HS-5 (cell line): ENCODE measurements at places on chromosomes 3 and 15.

DNA sequence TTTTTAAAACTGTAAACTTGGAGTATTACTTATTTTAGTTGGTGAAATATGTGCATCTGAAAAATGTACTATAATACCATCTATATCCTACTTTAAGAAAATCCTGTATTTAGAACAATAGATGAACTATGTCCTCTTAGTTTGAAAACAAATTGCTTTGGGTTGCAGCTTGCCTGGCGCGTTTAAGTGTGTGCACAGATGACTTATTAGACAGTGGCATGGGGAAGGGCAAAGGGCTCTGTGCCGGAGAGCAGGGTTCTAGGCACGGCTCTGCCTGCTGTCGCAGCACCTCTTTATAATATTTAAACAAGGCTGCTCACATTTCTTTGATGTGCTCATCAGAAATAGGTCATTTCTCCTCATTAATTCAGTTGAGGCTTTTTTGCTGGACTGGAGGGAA lies 10.0 kb downstream of the PXK start:
- DNase-seq = no peak

DNA sequence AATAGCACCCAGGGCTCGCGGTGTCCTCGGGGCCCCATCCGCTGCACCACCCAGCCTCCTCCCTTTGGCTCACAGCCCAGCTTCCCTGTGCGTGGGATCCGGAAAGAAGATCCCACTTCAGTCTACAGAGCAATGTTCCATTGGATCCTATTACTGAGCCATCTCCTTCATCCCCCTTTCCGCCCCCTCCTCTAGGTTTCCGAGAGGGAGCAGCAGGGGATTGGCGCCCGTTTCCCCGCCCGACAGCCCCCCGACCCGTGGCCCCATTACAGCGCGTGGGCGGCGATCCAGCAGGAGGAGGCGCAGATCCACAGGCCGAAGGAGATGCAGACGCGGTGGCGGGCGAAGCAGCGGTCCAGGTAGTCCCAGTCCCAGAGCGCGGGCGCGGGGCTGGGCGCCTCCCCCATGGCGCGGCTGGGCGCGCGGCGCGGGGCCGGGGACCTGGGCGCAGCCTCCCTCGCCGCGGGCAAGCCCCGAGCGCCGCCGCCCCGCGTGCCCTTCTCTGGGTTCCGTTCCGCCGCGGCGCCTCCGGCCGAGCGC lies 340 bp downstream of the TMEM44 start:
- no peak for DNase-seq

DNA sequence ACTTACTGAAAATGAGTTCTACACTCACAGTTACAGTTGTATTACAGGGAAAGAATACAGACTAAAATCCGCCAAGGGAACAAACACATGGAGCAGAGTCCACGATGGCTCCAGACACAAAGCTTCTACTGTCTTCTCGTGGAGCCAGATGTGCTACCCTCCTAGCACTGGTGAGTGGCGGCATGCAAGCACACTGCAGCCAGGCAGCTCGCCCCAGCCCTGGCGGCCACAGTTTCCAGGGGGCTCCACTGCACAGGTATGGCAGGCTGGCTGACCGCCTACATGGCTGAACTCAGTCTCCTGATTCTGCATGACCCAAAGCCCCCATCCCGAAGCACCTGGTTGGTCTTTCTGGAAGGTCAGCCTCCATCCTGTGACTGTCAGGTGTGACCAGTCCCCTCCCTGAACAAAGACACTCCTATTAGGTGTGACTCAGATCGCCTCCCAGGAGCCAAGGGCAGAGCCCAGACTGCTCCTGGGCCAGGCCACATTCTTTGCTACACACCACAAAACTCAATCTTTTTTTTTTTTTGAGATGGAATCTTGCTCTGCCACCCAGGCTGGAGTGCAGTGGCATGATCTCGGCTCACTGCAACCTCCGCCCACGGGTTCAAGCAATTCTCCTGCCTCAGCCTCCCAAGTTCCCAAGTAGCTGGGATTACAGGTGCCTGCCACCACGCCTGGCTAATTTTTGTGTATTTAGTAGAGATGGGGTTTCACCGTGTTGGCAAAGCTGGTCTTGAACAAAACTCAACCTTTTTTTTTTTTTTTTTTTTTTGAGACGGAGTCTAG lies 51.5 kb downstream of the CFAP92 start:
- no peak for DNase-seq

GRCh38 chr3:159950156-159950898 lies 38.3 kb upstream of the IL12A start:
- no peak for DNase-seq

GRCh38 chr3:30693470-30694120 lies 87.2 kb downstream of the TGFBR2 start:
- peak; percentile 35 for DNase-seq

DNA sequence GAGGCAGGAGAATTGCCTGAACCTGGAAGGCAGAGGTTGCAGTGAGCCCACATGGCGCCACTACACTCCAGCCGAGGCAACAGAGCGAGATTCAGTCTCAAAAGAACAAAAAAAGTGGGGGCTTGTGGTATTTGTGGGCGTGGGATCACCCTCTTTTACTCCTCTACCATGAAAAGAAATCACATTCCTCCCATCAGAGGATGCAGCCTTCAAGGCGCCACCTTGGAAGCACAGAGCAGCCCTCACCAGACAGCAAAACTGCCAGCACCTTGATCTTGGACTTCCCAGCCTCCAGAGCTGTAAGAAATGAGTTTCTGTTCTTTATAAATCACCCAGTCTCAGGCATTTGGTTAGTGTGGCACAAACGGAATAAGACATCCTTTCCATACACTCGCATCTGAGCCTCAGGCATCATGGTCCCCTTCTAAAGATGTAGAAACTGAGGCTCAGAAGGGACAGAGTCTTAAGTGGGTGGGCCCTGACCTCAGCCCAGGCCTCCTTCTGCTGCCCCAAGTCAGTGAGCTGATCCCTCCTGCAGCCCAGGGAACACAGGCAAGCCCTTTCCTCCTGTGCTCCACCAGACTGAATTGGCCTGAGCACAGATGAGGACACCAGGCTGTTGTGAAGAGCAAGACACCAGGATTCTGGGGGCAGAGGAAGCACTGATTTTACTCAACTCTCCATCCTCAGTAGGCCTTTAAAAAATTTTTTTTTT lies 201.7 kb upstream of the LINGO1 start:
- no peak for DNase-seq

DNA sequence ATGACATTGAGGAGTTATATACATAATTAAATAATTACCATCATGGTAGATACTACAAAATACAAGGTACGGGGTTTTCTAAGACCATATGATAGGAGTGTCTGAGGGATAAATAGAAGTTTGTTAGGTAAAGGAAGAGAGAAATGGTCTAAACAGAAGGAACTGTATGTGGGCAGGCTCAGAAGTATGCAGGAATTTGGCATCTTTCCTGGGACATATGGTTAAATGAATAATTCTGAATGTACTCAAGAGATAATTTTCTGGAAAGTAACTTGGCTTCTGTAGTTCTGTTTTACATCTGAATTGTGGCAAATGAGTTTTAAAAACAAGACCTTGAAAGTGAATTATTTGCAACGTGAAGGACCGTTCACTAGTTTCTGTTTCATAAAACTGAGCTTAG lies 17.5 kb downstream of the LMCD1 start:
- no peak for DNase-seq

DNA sequence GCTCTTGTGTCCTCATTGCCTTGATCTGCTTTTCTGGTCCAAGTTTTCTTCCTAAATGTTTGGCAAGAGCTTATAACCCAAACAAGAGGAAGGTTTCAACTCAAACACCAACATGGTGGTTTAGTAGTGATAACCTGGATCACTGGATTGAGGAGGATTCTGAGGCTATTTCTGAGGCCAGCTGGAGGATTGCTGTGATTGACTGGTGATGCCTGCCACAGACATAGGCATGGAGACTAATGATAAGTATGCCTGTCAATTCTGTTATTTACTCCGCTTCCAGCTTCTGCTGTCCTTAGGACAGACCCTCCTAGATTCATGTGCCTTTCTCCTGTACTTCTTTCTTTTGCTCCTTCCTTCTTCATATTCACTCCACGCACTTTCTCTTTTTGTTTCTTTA lies 150.5 kb downstream of the SHQ1 start:
- DNase-seq = no peak

GRCh38 chr15:51051776-51052175 lies 42.9 kb downstream of the TNFAIP8L3 start:
- no peak for DNase-seq

DNA sequence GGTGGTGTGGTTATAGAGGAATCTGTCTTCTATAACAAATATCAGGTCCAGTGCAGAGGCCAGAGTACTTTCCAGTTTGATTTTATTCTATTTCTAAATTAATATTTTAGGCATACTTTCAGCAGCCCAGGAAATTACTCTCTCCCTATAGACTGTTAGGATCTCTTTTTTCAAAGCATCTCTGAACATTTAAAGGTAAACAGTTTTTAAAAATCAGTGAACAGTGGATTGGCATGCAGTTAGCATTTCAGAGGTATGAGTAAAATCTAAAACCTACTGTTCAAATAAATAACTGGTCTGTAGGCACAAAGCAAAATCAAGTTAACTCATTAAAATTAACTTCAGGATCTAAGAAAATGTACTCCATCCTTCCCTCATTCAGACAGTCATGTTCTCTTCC lies 3.0 kb downstream of the ZBED2 start:
- DNase-seq = no peak

DNA sequence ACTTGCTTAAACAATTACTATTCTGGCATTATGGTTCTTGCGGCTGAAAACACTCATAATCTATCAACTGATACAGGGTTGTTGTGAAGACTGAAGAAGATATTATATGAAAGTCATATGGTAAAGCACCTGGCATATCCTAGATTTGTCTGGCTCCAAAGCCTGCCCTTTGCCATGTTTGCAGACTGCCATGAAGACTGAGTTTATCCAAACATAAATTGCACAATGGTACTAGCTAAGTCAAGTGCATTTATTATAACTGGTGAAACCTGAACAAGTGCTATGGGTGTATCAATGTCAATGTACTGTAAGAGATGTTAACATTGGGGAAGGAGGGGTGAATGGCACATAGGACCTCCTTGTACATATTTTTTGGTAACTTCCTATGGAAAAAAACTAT lies 87.4 kb upstream of the MEX3B start:
- DNase-seq = no peak

DNA sequence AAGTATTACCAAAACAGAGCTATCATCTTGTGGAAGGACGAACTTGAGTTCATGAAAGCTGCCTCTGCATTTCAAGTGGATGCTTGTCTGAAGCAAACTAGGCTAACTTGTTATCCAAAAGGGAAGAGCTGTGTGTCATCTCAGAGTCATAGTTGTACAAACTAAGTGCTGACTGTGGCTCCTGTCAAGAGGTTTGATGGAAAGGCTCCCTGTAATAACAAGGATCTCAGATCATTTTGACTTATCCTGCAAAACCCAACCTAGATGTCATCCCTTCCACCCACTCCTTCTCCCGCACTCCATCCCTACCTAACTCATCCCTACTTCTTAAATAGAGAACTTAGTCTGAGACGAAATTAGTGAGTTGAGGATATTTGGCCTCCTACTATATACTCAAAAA lies 110.8 kb downstream of the NR2E3 start:
- no peak for DNase-seq

DNA sequence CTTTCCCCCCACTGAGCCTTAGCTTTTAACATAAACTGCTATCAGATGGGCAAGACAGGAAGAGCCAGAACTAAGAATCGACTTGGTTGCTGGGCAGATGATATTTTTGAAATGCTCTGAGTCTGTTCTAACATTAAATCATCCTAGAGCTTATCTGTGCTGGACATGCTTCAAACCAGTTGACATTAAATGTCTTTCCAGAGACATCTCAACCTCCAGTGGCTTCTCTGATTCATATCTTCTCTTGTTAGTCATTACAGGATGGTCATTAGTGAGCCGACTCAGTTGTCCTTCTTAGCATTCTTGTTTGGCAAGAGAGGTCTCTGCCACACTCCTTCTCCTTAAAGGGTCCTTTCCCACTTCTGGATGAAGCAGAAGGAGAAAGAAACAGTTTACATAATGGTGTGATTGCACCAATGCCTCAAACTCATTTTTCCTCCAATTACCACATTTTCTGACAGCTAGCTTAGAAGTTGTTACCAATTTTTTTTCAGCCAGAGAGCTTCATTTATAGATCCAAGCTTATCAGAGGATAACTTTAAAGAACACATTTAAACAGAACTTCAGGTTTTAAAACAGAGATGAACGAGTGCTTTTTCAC lies 21.7 kb upstream of the SYN2 start:
- no peak for DNase-seq

DNA sequence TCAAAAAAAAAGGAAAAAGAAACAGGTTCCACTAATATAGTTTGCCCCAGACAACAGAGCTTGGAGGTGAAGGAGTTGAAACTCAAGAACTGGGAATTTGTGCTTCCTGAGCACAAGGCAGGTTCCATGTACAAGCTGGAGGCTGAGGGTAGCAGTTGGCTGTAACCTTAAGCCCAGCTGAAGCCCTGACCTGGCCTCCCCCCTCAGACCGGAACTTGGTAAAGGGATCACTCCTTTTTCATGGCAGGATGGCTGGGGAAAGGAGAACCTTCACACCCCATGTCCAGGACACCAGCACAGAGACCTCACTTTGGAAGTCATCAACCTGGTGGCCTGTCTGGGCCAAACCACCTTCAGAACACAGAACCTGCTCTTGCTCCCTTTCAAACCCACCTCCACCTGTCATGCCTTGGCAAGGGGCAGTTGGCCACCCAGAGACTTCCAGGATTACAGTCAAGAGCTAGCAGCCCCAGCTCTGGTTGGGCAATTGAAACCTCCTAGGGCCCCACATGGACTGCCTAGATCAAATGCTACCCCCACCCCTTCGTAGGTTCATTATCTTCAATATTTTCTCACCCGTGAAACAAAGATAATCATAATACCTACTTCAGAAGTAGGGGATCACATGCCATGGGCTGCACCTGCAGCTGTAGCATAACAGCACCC lies 3.5 kb downstream of the RPL29 start:
- no peak for DNase-seq

GRCh38 chr15:55106155-55106554 lies 90.6 kb downstream of the RSL24D1 start:
- no peak for DNase-seq

DNA sequence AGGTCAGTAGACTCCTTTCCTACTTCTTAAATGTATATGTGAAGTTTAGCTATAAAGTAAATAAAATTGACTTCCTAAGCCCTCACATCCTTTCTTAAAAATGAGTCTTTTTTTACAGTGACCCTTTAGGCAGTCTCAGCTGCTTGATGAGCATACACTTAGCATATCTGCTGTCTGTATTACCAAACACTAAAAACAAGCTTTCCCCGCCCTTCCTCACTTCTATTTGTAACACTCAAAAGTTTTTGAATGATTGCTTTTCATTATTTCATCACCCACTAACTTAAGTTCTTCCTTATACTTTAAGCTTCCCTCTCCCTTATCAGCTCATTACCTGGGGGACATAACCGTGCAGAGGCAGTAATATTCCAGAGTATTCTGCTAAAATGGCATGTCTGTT lies 89.4 kb downstream of the PLOD2 start:
- DNase-seq = no peak

- DNase-seq = no peak
Measured at GRCh38 chr15:35320911-35321310, 225.1 kb downstream of the DPH6 start.

GRCh38 chr3:184366619-184367289 lies 5.2 kb downstream of the POLR2H start:
- no peak for DNase-seq
